ENCODE measurements at places on chromosomes 1 and 21.

DNA sequence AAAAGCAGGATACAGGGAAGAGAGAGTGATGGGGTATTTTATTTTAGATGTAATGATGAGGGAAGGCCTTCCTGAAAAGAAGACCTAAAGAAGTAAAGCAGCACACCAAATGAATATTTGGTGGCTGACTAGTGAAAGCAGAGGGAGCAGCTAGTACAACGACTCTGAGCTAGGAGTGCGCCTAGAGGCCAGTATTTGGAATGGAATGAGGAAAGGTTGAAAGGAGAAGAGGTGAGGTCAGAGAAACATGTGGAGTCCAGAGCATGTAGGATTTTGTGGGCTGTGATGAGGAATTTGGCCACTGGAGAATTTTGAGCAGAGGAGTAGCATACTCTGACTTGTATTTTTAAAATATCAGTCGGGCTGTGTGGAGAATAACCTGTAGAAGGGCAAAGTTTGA lies 11.8 kb upstream of the RPL5 start:
- peak; percentile 48 for DNase-seq

DNA sequence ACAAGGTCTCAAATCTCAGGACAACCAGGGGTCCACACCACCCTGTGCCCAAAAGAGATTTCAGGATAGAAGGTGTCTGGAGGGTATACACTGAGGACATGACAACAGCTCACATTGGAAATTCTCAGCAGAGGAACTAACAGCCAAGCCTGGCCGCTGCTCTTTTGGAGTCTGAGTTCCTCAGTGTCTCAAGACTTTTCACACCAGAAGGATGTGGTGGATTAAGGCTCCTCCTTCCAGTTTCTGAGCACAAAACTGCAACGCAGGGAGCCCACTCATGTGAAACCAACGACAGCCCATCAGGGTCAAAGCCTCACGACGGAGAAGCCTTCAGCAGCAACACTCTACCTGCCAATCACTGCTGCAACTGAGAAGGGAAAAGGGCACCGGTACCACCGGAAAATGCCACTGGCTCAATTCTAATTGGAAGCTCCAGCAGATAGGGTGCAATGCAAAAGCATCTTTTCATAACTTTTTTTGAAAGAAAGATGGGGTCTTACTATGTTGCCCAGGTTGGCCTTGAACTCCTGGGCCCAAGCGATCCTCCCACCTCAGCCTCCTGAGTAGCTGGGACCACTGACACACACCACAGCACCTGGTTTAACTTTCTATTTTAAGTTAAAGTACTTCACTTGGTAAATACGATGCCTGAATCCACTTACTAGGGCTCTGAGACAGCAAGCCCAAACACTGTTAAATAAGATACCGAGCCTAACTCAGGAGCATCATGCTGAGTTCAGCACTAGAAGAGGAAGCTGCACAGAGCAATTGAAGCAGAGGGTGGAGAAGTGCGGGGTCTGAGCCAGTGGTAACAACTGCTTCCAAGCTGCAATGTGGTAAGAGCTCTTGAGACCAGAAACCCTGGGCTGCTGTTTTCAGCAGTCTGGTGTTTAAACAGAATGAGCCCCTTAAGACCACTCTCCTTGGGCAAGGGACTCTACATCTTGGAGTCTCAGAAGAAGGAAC lies 7.8 kb downstream of the CAPZB start:
- DNase-seq, result no peak

DNA sequence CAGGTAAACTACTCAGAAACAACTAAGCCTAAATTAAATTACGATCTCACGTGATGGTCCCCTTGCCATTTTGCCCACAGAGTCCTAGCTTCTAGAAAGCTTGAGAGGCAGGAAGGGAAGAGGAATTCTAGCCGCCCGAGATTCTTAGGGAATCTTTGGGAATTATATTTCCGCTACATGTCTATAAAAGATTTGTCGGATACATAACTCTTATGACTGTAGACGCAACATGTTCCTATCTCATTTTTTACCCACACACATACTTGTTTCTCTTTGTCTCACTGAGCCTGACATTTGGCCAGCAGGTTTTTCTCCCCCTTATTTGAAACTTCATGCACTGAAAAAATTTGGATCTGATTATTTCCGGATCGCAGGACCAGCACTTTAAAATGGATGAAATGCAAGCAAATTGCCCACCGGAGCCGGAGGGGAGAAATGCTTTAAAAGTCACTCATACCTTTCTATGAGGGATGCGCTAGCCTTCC lies 5.5 kb downstream of the GLIS1 start:
- no peak for DNase-seq

GRCh38 chr1:42335809-42336518 lies 929 bp upstream of the FOXJ3 start:
- peak; percentile 54 for DNase-seq

DNA sequence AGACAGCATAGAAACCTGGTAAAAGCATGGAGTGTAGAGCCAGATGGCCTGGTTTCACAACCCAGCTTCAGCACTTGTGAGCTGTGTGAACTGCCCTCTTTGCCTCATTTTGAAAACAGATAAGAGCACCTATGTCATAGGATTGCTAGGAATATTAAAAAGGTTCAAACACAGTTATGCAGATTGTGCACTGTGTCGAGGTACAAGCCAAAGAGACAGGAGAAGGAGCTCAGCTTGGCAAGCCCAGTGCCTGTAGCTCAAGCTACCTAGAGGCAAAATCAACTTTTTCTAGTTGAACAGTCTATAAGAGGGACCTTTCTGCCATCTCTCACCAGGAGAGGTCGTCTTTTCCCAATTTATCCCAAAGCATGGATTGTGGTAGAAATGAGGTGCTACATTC lies 5.0 kb downstream of the CHODL start:
- no peak for DNase-seq

DNA sequence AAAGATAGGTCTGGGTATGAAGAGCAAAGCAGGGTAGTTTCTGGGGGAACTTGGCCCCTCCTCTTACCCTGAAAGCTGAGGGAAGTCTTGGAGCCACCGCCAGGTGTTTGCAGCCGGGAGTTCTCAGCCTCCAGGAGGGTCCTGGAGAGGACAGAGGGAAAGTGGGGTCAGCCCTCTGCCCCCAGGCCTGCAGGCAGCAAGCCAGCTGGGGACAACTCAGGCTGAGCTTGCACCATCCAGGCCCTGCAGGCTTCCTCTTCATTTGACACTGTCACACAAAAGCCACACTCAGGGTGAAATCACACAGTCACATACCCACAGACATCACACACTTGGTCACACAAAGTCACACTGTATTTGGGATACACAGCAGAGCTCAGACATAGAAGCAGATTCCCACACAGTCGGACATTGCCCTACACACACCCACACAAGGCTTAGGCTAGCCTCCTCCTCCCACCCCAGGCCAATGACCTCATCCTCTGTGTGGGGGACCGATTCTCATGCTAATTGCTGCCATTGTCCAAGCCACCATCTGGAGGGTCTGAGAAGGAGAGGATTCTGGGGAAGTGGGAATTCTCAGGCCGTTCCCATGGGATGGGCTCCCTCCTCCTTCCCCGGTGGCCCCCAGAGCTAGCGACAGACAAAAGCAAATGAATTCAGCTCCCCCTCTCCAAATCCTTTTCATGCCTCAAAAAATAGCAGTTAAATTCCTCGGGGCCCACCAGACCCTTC lies 3.7 kb downstream of the NES start:
- DNase-seq, result no peak

- no peak for DNase-seq
These were observed 63.7 kb downstream of the CNST start for GRCh38 chr1:246629976-246630375.

DNA sequence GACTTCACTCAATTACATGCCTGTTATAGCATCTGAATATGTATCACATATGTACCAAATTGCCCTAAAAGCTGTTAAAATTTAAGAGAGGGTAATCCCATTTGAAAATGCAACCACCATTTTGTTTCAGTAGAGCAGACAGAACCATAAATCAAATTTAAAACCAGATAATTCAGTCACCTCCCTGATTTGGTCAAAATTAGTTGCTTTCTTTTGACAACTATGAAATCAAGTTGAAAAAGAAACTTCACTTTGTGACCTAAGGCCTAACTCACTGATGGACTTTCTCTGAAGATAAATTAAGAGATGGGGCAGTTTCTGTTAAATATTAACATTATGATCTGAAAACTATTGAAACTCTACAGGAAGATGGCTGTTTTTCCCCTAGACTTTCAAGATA lies 6.7 kb downstream of the GORAB start:
- no peak for DNase-seq

GRCh38 chr1:210437781-210438180 lies 109.1 kb downstream of the HHAT start:
- DNase-seq, result no peak
